Cardiac fibroblast (primary cell): ENCODE measurements at places on chromosomes 2 and 18.
A peak's percentile ranks its signal among the peaks of the same experiment; 100 is the strongest.

DNA sequence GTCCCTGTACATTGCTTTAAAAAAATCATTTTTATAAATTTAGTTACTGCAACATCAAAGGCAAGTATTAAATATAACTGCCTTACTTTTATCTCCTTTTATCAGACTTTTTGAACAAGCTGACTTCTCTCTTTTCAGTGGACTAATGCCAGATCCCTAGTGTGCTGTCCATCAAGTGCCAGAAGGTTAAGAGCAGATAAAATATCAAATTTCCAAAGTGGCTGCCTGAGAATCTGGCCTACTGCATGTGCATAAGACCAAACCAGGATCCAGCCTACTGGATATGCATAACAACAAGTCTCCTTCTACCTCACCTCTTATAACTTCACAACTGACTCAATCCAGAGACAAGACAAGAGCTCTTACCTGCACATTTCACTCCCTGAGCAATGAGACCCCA, 59.8 kb upstream of the CHRNA1 start:
- no peak for DNase-seq

DNA sequence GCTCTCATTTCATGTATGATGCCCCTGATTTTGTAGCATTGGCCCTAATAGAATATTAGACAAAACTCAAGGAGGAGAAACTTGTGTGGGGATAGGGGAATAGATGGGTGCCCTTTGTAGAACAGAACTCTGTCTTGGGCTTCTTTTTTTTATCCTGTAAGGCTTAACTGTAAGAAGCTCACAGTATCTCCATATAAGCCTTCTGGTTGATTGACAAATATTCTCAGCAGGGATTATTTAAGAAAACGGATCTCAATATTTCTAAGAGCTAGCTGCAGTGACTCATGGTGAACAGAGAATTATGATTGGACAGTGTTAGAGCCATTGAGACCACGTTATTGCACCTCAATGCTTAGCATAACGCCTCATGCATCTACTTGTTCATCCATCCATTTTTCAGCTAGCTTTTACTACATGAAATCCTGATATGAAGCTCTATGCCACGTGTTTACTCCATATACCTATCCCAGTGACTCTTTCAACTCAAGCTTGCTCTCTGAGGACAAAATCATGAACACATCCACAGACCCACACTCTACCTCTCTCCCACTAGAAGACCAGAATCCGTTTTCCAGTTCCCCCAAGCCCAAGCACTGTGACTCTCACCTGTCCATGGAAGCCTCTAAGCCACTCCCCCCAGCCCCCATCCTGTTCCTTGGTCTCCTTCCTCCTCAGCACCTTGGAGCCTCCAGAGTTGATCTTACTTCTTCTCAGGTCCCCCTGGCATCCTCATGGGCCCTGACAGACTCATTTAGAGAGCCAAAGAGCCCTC, 99.2 kb downstream of the BCL2L11 start:
- DNase-seq: no peak

- DNase-seq: no peak
Observed at GRCh38 chr2:31606509-31606908, 25.8 kb upstream of the SRD5A2 start.

DNA sequence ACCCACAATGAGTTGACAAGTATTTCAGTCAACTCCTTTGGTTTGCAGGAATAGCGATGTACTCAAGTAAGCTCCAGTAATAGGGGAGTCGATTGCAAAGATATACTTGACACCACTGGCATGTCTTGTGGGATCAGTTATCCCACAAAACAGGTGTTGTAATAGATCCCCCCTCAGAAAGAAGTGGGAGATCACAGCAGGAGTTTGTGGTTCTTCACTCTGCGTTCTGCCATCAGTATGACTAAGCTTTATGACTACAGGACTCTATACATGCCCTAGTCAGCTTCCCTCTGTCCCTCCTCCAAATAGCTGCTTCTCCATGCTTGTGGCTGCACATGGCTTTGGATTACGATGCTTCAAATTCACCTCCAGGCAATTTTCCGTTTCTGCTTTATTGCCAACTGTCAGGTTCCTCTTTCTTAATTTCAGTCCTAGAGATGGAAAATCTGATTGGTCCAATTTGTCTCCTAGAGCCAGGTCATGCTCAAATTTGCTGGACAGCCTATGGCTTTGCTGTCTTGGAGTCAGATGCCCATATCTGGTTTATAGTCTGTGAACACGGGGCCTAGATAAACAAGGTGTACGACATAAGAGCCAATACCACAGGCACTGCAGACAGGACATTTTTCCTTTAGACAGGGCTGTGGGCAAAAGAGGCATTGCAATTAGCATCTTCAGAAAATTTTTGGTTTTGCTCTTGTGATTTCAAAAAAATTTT, 221.7 kb downstream of the PAX3 start:
- DNase-seq: no peak

- no peak for DNase-seq
Observed at GRCh38 chr18:46431522-46432171, 225.4 kb downstream of the LOXHD1 start.

GRCh38 chr2:55761526-55761925, 67.9 kb upstream of the PNPT1 start:
- DNase-seq: peak; percentile 87

DNA sequence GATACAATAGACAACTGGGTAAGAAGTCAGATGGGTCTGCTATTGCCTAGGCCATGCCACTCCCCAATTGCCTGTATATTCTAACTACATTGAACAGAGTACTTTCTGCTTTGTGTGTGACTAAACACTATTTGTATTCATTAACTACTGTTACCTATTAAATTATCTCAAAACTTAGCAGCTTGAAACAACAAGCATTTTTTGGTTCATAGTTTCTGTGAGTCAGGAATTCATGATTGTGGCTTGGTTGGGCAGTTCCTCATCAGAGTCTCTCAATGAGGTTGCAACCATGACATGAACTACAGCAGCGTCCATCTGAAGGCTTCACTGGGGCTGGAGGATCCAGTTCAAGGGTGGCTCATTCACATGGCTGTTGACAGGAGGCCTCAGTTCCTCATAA, 205.7 kb downstream of the EN1 start:
- no peak for DNase-seq

DNA sequence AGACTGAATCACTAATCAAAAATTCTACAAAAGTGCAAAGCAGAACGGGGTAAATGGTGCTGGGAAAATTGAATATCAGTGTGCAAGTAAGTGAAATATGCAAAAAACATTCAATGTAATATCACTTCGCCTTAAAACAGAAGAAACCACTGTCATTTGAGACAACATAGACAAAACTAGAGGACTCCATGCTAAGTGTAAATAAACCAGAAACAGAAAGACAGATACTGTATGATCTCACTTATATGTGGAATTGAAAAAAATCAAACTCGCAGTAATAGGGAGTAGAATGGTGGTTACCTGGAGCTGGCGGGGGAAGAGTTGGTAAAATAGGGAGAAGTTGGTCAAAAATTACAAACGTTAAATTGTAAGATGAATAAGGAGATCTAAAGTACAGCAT, 1420.0 kb upstream of the CDH2 start:
- DNase-seq: no peak

DNA sequence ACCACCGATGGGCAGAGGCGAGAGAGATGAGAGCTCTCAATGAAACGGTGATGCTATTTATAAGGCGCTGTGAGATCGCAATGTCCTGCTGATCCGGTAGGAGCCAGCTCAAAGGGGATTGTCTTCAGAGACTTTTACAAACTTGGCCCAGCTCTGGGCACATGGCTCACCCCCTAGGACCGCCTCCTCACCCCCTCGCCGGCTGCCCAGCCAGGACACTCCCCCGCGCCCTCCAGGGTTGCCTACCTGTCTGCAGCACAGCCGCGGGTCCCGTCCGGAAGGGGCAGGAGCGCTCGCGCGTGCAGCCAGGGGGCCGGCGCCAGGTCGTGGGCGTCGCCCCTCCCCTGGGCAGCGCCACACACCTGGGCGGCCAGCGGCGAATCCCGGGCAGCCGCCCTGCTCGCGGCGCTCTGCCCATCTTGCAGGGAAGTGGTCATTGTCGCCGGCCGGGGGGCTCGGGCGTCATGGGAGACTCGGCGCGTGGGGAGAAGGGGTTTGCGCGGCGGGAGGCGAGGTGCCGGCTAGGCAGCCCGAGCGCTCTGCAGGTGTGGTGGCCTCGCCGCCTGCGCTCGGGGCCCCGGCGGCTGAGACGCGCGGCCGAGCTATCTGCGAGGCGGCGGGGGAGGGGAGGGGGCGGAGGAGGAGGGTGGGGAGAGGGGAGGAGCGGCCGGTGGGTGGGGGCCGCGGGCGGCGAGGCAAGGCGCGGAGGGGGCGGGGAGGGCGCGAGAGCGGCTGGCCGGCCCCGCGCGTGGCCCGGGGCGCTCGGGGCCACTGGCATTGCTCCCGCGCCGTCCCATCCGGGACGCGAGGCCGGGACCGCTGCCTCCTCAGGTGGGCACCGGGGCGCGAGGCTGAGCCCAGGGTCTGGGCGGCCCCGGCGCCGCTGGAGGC, at the start of gene GRB14:
Gene GRB14 (minus strand): TSS at position 610 of the 891 bp plus-strand sequence. CDS start 173 bp downstream, at position 437.
- DNase-seq: peak; percentile 19

- DNase-seq: peak; percentile 54
Observed at GRCh38 chr18:48996901-48997463, 46.2 kb upstream of the SMAD7 start.

DNA sequence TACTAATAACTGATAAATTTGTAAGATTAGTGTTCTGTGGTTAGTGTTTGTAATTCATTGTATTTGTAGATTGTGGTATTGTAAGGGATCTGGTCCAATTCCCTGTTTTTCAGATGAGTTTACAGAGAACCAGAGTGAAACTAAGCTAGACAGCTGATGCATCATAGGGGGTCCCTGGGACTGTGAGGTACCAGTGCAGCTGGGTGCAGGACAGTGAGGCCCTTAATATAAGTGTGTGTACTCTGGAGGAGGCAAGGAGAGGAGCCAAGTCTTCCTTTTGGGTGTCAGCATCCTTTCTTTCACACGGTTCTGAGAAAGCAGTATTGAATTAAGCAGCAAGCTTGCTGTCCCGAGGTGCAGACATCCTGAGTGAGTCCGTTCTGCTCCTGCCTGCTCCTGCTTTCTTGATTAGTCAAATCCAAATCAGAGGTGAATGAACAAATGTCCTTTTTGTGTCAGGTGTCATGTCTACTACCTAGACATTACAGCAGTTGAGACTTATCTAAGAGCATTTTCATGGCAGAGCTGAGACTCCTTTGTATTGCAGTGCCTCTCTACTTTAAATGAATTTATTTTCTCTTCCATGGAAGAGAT, 194.9 kb downstream of the MCFD2 start:
- no peak for DNase-seq

GRCh38 chr18:76844742-76845477, 22.6 kb downstream of the ZNF236 start:
- DNase-seq: no peak

DNA sequence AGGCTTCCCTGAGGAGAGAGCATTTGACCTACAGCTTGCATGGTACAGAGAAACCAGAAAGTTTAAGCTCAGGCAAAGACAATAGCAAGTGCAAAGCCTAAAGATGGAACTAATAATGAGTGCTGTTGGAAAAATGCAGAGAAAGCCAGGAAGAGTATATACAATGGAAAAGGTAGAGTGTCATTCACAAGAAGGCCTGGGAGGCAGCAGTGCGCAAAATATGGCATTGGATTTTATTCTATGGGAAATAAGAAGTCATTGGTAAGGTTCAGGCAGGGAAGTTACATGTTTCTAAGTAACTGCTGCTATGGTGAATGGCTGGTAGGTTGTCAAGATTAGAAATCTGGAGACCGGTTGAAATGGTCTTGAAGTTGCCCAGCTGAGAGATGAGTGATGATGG, 2167.3 kb upstream of the CELF4 start:
- DNase-seq: no peak

GRCh38 chr18:66630831-66631230, 26.9 kb upstream of the CDH19 start:
- DNase-seq: no peak

DNA sequence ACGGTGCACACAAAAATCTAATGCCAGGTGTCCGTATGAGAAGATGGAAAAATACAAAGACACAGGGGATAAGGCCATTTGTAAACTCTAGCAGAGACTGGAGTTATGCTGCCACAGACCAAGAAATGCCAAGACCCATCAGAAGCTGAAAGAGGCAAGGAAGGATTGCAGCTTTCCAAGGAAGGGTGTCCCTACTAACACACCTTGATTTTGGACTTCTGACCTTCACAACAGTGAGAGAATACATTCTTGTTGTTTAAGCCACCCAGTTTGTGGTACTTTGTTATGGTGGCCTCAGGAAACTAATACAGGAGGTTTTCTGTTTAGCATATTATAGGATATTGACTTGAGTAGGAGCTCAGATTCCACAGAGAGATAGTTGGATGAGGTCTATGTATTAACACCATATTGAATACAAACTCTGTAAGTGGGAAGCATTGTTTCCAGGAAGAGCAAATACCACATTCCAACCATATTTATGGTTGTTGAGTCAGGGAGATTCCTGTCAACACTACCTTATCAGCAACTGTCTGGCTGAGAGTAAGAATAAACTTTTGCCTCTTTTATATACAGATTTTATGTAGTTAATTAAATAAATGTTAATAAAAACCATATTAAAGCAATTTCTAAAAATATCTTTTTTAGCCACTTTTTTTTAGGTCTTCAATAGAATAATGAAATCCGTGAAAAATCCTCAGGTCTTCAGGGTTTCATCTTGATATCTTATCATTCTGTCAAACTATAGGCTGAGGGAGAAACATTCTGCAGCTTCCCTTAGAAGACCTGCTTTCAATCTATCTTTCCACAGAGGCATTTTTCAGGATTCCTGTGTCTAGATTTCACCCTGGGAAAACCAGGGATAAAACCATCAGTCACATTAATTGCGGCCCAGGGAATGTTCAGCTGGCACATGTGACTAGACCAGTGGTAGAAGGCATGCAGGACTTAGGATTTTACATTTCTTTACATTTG, 35.4 kb upstream of the HNMT start:
- peak; percentile 67 for DNase-seq

GRCh38 chr18:10481831-10482230, 27.4 kb downstream of the APCDD1 start:
- DNase-seq: no peak

GRCh38 chr2:10795508-10796046, 17.0 kb downstream of the PDIA6 start:
- DNase-seq: no peak

- DNase-seq: no peak
Observed at GRCh38 chr2:182895169-182895568, 28.7 kb upstream of the FRZB start.

- no peak for DNase-seq
Observed at GRCh38 chr2:212379103-212379502, 159.5 kb downstream of the ERBB4 start.

GRCh38 chr2:24886126-24886501, 33.9 kb downstream of the ADCY3 start:
- no peak for DNase-seq

- no peak for DNase-seq
Observed at GRCh38 chr18:72128649-72129048, 415.5 kb downstream of the CBLN2 start.
